CMK (cell line): ENCODE measurements at places on chromosomes 11 and 22.

GRCh38 chr11:116310698-116311097 lies 462.1 kb downstream of the BUD13 start:
- no peak for DNase-seq

- DNase-seq = no peak
These were observed 87.8 kb upstream of the SHANK2 start for GRCh38 chr11:71340086-71340606.

GRCh38 chr11:92510591-92510990 lies 286.0 kb downstream of the FAT3 start:
- no peak for DNase-seq

DNA sequence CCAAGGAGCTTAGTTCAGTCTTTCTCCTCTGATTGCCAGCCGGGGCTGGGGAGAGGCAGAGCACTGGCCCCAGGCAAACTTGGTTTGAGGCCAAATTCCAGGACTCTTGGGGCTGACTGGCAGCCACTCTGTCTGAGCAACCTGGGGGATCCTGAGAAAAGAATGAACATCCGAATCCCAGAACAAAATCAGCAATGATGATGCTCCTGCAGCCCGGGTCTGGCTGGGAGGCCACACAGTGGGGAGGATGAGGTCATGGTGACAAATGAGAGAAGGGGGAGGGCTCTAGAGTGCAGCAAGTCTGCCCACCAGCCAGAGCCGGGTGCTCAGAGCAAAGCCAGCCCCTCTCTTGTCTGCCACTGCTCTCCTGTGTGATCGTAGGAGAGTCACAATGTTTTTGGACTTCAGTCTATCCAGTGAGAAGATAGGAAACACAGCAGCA lies 71.8 kb upstream of the PAX6 start:
- no peak for DNase-seq

DNA sequence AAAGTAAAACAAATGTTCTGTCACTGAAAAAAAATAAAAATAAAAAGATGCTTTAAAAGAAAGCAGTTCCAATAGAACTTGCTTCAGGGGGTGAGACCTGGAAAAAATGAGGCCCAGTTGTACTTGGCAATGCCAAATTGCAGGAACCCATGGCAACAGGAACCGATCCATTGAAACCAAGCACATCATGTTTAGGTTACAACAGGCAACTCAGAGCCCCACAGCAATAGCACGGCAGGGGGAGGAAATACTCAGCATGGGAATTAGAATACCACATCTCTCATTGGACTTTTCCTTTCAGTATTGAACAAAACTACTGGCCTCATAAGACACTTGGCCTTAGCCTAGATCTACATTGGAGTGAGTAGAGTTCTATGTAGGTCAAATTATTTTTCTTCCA lies 84.3 kb downstream of the MSANTD4 start:
- DNase-seq = no peak

DNA sequence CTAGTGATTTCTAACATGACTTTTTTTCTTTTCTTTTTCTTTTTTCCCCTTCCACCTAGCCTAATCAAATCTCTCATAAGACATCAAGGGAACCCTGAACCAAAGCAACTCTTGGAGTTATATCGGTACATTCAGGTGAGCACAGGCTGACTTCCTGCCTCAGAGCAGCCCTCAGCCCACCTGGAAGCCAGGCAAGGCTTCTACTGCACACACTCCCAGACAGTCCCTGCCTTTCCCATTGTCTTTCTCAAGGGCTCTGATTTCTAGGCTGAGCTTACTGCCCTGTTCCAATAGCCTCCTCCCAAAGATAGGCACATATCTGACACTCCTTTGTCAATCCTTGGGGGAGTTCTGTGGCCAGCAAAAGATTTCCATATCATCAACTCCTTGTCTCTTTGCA lies 629.5 kb downstream of the NTM start:
- no peak for DNase-seq

GRCh38 chr11:131109257-131109656 lies 193.0 kb upstream of the SNX19 start:
- DNase-seq = no peak

- no peak for DNase-seq
These were observed 19.1 kb downstream of the POU2AF2 start for GRCh38 chr11:111264646-111265045.

- no peak for DNase-seq
These were observed 80.6 kb downstream of the WNT7B start for GRCh38 chr22:45896153-45896951.

GRCh38 chr22:30249049-30250038 lies 2.8 kb upstream of the LIF start:
- DNase-seq = no peak

DNA sequence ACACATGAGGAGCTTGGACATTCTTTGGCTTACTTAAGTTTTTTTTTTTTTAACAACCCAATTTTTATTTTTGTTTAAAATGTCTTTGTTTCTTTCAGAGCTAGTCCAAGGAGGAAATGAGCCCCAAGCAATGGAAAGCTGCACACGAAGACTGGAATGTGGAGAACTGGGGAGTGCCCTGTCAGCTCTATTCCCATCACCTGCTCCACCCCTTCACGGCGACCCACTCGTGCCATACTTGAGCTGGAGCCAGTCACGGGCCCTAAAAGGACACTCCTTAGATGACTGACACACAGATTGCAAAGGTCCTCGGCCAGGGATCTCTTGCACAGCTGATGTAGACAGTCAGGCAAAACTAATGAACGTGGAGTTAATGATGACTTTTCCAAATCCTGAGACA lies 10.6 kb upstream of the SLC25A18 start:
- no peak for DNase-seq

DNA sequence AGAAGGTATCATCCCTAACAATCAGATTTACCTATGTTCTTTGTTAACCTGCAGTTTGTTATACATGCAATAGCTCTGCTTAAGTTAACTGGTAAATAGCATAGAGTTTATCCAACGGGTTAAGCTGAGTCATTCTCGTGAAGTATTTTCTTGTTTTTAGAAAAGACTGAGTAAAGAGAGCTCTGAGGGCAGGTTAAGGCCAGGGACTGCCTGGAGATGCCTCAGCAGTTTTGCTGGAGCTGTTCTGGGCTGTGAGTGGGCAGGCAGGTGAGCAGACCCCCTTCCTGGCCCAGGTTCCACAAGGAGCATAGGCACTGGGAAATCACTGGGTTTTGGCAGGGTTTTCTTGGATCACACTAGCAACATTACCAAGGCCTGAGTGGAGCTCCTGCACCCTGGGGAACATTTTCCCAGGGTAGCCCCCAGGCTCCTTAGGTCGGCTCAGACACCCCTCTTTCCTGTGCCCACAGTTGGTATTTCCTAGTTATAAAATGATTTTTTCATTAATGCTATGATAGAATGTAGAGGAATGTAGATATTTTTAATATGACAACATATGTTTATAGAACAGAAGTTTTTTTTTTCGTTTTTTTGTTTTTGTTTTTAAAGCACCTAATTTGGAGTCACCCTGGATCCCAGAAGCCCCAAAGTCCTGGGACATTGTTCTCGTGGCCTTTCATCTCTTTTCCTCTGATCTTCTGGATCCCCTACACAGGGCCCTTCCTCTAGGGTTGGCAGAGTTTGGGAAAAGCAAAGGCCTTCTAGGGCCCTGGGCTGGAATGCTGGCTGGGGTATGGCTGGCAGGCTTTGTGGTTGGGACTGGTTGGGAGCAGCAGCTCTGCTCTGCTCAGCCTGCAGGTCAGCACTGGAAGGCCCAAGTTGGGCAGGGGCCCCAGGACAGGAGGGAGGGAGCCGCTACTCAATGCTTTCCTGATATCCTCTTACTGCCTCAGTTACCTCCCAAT lies 26.7 kb downstream of the IRAG1 start:
- DNase-seq = no peak

- DNase-seq = no peak
These were observed 4.1 kb downstream of the CCDC188 start for GRCh38 chr22:20146777-20147176.

DNA sequence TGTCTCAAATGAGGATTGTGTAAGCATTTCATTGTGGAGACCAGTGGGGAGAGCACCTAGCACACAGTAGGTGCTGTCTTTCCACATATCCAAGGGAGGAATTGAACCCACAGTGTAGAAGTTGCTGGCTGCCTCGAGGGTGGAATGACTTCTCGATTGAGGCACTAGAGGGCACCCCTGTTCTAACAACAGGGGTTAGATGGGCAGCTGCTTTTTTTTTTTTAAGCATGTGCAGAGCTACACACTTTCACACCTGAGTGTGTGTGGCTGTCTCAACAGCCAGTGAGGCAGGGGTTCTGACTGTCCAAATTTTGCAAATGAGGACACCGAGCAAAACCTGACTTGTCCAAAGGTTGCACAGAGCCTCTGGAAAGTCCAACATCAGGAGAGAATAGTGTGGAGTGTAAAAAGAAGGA lies 118.2 kb upstream of the CRYBB3 start:
- no peak for DNase-seq

DNA sequence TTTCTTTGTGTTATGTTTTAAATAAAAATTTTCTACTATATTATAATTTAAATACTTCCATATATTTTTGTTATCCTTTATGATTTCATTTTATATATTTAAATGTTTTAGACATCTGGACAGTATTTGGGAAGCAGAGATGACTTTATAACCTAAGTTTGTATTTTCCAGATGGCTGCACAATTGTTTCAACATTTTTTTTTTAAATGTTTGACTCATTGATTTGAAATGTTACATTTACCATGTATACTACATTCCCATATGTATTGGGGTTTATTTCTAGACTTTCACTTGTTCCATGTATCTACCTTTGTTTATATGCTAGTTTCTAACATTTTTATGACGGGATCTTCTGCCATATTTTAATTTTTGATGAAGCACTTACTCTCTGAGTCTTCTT lies 766.5 kb downstream of the METTL15 start:
- no peak for DNase-seq

GRCh38 chr11:44379141-44380008 lies 69.4 kb upstream of the ALX4 start:
- DNase-seq = no peak

GRCh38 chr11:65661599-65662246 lies 993 bp downstream of the RELA start:
- DNase-seq = no peak

DNA sequence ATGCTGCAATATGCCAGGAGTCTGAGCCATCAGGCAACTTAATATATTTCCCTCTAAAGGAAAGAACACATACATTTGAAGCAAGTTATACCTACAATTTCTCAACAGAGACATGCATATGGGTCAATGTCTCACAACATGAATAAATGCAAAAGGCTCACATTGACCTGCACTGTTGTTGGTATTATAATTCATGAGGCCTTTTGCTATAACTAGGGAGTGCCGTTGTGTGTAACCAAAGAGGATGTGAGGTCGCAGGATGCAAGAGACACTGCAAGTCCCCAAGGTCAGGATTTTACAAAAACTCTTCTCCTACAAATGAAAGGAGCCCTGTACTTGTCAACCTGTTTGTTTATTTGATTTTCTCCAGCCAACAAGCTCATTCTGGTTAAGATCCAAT lies 250.5 kb downstream of the LARGE1 start:
- DNase-seq = no peak

DNA sequence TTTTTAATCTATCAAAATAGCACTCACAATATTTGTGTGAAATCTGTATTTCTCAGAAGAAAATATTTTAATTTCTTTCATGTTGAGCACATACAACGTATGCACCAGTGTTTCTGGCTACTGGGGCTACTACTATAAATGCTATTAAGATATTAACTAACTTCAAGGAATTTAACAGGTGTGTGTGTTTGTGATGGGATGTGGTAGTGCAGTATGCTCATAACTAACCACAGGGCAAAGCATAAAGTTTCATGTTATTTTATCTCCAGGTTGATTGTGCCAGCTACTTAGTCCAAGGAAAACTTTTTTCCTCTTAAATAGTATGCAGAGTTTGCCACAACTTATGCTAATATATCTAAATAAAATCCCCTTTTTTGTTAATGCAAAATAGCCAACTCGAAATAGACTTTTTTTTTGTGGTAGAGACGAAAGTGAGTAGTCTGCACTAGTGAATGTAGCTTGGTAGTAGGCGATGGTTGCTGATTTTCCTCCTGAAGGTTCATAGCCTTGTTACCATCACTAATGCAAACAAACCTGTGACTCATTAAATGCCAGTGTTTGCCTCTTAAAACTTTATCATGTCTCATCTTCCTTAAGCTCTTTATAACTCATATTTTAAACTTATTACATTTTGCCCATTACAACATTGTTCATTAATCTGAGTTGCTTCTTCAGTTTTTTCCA lies 565.5 kb upstream of the ANO3 start:
- no peak for DNase-seq

DNA sequence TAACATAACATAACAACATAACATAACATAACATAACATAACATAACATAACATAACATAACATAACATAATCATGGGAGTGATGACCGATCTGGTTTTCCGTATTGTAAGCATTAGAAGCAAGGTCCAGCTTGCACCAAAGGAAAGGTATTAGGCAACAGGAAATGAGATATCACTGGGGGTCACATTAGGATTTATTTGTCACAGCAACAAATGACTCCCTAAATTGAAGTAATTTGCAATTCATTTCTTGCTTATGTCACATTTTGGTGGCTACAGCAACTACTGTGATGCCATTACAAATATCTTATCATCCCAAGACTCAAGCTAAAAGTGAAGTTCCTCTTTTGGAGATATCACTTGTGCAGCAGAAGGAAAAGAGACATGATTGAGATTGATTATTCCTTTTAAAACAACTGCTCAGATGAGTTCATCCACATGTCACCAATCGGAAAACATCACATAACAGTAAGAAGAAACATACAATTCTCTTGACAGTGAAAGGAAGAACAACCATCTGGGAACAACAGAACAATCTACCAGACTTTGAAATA lies 1331.1 kb upstream of the RAG2 start:
- peak; percentile 39 for DNase-seq

GRCh38 chr22:27336151-27337090 lies 465.1 kb downstream of the MN1 start:
- DNase-seq = no peak

- no peak for DNase-seq
These were observed 4.1 kb upstream of the ELFN2 start for GRCh38 chr22:37431366-37431765.

GRCh38 chr22:20036084-20036482 lies 15.2 kb downstream of the TANGO2 start:
- no peak for DNase-seq

- DNase-seq = no peak
These were observed 5.3 kb upstream of the TNKS1BP1 start for GRCh38 chr11:57330029-57330428.

- DNase-seq = no peak
These were observed 2.2 kb upstream of the KMT2A start for GRCh38 chr11:118434123-118434552.

GRCh38 chr22:49243335-49243734 lies 584.3 kb downstream of the BRD1 start:
- DNase-seq = no peak
